Germinal center (tissue), 1 donor: ENCODE measurements at places on chromosomes 4 and X.

- peak; percentile 45 for DNase-seq
Measured at GRCh38 chr4:5710961-5711478, at the start of gene EVC. TSS of gene EVC (plus strand) at chr4:5711201. CDS start at chr4:5711381, 180 bp downstream.

GRCh38 chrX:129262912-129263311 is 260.4 kb downstream of the SMARCA1 start:
- no peak for DNase-seq

DNA sequence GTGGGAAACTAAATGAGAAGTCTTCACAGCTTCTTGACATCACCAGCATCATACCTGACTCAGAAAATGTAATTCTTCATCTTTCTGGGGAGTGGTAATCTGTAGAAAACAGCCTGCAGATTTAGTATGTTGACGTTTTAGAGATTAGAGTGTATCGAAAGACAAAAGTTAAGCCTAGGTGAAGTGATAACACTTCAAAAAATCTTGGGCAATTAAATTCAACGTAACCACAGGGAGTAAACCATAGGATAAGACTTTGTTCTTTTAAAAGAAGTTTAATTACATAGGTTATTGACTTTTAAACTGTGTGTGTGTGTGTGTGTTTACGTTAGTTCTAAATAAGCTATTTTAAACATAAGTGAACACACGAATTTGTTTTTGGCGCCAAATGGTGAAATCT is 1.8 kb upstream of the CXCL5 start:
- no peak for DNase-seq

- no peak for DNase-seq
Measured at GRCh38 chrX:84064164-84064563, 123.8 kb downstream of the RPS6KA6 start.

DNA sequence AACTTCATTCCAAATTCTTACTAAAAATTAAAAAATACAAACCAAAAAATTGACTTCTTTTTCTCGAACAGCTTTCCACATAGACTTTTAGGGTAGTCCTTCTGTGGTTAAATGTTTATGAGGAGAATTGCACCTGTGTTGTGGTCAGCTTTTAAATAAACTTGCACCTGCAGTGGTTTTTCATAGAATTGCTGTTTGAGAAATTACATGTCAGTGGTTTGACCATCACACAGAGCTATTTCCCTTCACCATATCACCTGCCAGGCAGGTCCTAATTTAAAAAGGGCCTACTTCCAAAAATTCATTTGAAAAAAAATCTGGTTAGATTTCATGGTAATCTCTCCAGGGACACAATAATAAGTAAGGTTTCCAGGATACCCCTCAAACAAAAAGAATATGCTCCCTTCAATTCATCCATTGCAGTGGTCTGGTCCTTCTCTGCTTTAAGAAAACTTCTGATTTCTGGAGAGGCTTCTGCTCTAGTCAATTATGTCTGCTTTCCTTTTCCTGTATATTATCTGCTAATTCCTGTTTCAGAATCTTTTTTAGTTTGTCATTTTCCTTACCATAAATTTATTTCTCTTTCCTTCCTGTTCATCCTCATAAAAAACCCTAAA is 9.8 kb upstream of the UTP3 start:
- DNase-seq: peak; percentile 38

DNA sequence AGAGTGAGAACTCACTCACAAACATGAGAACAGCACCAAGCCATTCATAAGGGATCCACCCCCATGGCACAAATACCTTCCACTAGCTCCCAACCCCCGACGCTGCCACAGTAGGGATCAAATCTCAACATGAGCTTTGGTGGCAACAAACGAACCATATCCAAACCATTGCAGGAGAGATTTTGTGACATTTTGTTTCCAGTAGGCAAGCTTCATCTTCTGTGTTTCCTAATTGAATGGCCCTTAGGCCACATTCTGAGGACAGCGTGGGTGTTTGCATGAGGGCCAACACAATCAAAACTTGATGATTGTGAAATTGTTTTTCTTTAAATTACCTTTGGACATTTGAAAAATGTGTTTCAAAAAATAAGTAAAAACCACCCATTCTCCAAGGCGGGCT is 102.6 kb upstream of the LNX1 start:
- no peak for DNase-seq

DNA sequence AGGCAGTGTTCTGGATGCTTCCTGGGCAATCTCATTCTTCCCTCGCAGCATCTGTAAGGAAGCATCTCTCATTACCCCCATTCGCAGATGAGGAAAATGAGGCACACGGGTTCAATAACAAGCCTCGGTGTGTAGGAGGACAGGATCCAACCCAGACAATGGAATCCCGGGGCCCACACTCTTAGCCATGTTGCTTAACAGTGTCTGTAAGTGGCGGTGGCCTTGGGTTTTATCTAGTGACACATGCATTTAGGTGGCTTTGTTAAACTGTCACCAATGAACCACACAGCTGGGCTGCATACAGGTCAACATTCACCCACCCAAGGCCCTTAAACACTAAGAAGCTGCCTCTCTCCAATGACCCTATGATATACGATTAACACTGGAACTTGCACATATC is 22.6 kb downstream of the RELL1 start:
- no peak for DNase-seq

DNA sequence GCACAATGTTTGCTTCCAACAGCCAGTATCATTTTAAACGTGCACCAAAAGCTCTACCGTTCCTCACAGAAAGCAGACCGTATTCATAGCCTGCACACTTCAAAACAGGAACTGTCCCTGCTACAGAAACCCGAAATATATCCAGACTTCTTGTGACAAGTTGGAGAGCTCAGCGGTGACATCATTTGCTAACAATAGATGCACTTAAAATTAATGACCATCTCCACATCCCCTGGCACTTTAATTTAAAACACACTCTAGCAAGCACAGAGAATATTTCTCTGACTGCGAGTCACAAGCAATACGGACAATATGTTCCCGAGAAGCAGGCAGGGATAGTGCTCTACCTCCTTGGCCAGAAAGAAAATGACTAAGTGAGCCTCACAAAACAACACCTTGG is 2.5 kb downstream of the NYX start:
- DNase-seq: peak; percentile 24

DNA sequence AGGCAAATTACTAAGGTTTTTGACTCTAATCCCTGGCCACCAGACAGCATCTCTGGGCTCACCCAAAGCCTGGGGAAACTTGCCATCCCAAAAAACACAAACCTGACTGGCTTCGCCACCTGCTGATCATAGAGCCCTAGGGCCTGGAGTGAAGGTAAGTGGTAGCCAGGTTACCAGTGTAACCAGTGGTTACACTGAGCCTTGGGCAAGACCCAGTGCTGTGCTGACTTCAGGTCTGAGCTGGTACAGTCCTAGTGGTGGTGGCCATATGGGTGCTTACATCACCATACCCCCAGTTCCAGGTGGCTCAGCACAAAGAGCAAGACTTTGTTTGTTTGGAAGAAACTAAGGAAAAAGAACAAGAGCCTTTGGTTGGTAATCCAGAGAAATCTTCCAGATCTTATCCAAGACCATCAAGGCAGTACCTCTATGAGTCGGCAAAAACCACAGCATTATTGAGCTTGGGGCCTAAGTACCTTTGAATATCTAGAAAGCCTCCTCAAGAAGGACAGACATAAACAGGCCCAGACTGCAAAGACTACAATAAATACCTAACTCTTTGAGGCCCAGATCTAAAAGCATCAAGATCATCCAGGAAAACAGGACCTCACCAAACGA is 13.7 kb downstream of the MED14 start:
- DNase-seq: no peak

GRCh38 chr4:181418496-181418895 is 824.7 kb upstream of the TENM3 start:
- no peak for DNase-seq

DNA sequence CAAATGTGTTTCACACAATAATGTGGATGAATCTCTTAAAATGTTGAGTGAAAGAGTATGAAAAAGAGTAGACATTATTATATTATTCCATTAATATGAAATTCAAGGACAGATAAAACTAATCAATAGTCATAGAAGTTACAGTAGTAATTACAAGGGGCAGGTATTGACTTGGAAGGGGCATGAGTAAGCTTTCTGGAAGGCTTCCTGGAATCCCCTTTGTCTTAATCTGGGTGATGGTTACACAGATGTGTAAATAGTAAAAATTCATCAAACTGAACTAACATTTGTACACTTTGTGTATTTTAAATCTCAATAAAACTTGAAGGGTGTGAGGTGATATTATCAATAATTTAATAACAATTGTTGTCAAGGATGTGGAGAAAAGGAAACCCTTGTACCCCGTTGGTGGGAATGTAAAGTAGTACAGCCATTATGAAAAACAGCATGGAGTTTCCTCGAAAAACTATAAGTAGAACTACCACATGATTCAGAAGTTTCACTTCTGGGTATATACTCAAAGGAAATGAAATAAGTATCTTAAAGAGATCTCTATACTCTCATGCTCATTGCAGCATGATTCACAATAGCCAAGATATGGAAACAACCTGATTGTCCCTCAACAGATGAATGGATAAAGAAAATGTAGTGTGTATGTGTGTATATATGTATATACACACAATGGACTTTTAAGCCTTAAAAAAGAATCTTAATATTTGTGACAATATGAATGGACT is 96.9 kb upstream of the MID1IP1 start:
- no peak for DNase-seq

GRCh38 chrX:154051201-154051810 is 31.6 kb upstream of the IRAK1 start:
- peak; percentile 48 for DNase-seq

DNA sequence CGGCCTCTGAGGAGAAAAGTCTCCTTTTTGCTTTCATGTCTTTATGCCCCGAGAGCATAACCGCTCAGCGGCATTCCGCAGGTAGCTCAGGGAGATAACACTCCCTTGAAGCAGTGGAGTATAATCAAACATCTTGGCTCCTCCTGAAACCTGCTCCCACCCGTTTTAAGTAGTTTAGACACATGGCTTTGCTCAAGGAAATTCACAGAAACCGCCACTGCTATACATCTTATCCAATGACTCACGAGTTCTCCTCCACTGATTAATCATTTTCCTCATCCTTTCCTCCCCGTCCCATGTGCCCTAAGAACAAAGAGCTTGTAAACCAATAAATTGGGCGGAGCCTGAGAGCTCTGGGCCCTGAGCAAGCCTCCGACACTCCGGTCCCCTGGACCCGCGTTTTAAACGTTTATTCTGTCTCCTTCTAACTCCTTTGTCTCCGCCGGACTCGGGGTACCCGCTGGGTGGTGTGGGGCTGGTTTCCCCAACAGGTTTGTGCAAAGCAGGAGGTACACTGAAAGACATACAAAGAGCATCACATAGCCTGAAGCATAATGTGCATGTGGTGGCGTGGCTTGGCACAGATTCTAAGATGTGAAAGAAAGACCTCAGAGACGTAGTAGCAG is 401.2 kb downstream of the TLL1 start:
- DNase-seq: no peak

DNA sequence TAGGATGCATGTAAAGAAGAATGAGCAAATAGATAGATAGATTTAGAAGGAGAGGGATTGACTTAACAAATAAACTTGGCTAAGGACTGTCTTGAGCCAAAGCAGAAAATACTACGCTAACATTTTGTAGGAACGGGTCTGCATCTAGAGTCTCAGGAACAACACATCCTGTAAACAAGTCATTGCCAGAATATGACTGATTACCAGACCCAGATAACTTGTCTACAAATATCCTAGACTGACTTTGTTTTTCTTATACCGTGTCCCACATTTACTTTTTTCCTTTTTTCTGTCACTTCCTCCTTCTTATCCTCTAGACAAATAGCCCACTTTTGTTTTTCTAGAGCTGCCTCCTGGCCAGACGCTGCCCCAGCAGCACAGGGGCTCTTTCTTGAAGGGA is 393.6 kb downstream of the PDGFC start:
- DNase-seq: no peak

DNA sequence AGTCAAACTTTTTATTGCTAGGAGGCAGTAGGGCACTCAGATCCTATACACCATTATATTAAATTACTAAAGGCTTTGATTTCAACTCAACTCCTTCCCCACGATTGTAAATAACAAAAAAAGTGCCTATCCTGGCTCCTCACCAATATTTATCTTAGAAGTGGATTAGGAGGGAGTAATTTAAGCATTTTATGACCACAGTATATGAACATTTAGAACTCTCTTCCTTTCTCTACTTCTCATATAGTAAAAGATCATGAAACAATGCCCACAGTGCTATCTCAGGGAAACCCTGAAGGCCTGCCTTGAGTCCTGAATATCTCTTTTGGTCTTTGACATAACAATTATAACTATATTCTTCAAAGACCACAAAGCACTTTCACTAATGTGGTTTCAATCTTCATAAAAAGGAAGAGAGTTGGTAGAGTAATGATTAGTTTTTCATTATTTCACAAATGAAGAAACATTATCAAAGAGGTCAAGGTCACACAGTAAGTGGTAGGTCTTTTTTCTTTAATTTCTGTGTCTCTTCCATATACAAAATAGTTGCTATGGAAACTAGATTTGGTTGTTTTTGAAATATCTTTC is 29.1 kb upstream of the ADH1C start:
- DNase-seq: no peak

GRCh38 chr4:100062921-100063320 is 112.8 kb upstream of the H2AZ1 start:
- DNase-seq: no peak

- no peak for DNase-seq
Measured at GRCh38 chr4:185754961-185755360, 57.0 kb downstream of the SORBS2 start.

DNA sequence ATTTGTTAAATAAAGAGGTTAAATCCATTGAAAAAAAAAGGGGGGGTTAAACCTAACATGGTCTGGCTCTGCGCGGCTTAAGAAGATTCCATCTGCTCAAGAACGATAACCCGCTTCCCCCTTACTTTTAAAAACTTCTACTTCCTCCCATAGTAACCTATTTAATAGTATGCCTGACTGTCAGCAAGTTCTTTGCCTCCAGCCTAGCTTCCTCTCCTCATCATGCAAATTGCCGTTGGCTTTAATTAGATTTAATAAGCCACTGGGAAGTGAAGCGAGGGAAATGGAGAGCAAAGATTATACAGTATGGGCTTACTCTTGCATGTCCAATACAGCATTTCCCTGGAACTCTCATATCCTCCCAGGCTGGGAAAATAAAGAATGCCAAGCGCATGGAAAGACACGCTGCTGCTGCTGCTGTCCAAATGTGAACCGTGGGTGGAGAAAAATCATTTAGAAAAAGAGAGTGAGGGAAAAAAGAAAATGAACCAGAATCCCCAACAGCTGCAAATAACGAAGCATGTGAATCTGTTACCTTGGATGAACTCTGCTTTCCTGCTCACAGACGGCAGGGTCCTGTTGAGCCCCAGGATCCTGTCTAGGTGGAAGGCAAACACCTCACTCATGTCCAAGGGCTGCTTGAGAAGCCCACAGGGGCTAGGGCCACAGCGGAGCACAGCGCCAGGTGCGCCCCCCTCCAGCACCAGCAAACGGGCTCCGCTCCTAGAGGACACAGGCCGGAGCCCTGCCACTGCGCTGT is 2.7 kb downstream of the GASK1B start:
- DNase-seq: no peak
